Daoy (cell line): ENCODE measurements at places on chromosomes 5 and 9. TPM values are rescaled to one million over a fixed set of nuclear protein-coding genes. Genes with fewer than 3 reads are reported as not detected.

MAP3K1 gene
- 8.6 and 10.2 TPM in 2 replicates for total RNA-seq

STKLD1 gene
- 0.17 and 1.6 TPM in 2 replicates for total RNA-seq

HMCN2 gene
- 0.06 TPM in 1 of 2 replicates, not detected in the other for total RNA-seq

SLC46A2 gene
- not detected in 2 replicates for total RNA-seq

- no peak for DNase-seq
Observed at GRCh38 chr5:37448941-37449340, 69.8 kb downstream of the WDR70 start.

DNA sequence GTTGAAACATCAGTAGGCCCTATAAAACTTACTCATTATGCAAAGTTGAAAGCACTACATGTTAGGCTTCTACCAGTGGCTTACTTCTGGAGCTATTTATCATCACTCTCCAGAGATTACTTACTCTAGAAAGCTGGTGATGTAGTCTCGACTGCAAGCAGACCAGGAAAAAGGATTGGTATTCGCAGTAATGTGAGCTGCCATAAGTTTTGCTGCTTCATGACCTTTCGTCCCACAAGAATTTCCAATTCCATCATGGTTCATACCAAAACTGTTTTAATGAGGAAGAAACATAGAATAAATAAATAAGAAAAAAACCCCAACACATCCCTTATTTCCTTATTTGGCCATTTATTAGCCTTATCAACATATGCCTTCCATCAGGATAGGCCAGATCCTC lies 181.9 kb downstream of the ADAMTS6 start:
- no peak for DNase-seq

DNA sequence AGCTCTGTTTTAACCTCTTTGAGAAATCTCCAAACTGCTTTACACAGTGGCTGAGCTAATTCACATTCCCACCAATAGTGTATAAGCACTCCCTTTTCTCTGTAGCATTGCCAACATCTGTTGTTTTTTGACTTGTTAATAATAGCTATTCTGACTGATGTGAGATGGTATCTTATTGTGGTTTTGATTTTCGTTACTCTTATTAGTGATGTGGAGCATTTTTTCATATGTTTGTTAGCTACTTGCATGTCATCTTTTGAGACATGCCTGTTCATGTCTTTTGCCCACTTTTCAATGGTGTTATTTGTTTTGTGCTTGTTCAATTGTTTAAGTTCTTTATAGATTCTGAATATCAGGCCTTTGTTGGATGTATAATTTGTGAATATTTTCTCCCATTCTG lies 225.2 kb upstream of the TRPC7 start:
- no peak for DNase-seq

DNA sequence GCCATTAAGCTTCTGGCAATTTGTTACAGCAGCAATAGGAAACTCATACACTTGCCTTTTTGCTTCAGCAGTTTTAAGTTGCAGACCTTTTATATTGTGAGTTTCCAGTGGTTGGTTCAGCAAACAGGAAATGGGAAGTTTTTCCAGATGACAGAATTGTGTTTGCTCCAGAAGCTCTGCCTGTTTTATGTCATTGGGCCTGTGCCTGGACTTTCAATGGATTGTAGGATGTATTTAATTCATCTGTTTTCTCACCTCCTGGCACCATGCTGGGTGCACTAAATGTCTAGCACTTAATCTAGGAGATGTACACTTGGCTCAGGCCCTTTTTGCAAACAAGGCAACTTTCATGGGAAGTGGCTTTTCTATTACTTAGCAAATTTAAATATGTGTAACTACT lies 100.4 kb upstream of the CLINT1 start:
- no peak for DNase-seq

GRCh38 chr5:168020542-168021294 lies 270.7 kb upstream of the WWC1 start:
- no peak for DNase-seq

DNA sequence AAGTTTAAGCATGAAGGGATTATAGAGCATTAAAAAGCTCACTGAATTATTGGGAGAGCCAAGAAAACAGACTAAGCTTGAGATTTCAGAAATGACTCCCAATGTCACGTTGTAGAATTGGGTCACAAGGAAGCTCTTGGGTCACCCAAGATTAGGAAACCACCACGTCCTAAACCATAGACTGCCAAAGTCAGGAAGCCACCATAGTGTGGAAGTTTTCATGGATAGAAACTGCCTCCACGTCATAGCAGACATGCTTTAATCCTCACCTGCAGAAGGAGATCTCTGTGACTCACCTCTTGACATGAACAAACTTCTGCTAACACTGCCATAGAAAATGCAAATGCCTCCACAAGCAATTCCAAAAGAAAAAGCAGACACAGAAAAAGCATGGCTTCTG lies 106.3 kb downstream of the SLC1A3 start:
- no peak for DNase-seq

- DNase-seq: no peak
Observed at GRCh38 chr5:86894056-86894455, 276.3 kb downstream of the COX7C start.

- peak; percentile 57 for DNase-seq
Observed at GRCh38 chr5:95283761-95284571, 928 bp downstream of the MCTP1 start.

DNA sequence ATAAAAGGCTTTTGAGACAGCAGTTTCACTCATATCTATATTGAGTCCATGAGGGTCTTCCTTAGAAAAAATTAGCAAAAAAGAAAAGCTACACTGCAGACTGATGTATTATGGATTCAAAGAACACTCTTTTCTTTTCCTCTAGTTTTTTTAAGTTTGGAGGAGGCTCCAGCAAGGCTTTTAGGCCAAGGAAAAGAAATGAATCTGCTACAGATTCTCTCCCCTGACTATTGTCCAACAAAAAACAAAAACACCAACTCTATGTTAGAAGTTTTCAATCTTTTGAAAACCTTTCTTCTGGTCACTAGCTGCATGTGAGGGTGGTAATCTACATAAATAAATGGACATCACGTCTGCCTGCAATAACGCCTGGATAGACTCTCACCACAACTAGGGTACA lies 310.4 kb downstream of the ARL15 start:
- no peak for DNase-seq
